ENCODE measurements at places on chromosomes 4 and X.

GRCh38 chr4:20778896-20779295 is 78.6 kb downstream of the PACRGL start:
- no peak for DNase-seq

- no peak for DNase-seq
Measured at GRCh38 chr4:1523033-1523432, 116.8 kb upstream of the NKX1-1 start.

- DNase-seq: no peak
Measured at GRCh38 chrX:46587753-46588171, 14.2 kb downstream of the CHST7 start.

DNA sequence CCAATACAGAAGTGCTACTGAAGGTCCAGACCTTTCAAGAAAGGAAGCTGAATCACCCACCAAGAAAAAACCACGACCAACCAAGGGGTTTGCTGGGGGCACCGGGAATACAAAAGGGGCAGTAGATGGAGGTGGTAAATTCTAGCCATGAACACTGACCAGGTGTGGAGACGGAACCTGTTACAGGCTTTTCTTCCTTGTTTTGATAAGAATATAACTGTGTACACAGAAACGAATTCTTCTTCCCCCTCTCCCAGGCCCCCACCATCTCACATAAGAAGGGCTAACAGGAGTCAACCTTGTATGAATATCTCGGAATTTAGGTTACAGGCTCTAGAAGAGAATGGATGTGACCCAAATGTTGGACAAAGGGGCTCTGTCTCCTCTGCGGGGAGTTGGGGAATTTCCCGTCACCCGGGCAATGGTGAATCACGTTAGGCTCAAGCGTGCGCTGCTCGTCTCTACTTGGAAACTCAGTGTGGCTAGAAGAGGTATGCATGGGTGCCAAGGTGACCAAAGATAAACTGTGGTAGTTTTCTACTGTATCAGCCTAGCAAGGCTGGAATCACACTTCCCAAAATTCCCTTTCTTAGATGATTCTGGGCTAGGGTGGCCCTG is 87.0 kb downstream of the AFAP1 start:
- peak; percentile 43 for DNase-seq

DNA sequence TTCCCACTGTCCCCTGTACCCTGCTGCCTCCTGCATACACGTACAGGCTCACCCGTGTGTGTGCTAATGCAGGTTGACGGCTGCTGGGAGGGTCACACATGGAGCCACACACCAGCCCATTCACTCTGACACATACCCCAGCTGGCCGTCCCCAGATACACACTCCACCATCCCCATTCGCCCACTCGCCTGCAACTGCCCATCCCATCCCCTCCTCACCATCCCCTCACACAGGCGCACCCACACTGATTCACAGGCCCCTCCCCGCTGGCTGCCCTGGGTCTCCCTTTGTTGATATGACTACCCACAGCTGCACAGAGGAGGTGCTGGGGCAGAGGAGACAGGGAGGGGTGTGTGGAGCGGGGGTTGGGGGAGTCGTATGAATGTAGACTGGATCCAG is 25.7 kb downstream of the PJA1 start:
- DNase-seq: no peak

GRCh38 chr4:86892636-86892960 is 376 bp upstream of the C4orf36 start:
- no peak for DNase-seq

DNA sequence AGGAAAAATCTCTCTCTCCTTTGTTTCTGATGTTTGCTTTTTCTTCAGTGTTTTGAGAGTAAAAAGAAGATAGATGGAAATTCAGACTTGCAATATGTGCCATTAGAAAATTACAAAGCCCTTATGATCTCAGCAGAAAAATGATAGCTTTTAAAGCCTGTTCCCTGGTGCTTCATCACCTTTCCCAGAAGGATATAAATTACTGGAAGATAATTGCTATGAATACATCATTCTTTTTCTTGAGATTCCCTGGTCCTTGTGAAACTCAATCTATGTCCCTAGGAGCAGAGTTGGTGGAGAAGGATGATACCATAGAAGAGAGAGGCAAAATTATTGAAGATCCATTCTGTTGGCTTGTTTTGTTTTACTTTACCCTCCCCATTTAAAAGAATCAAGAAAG is 86.5 kb downstream of the GLRA3 start:
- DNase-seq: no peak

DNA sequence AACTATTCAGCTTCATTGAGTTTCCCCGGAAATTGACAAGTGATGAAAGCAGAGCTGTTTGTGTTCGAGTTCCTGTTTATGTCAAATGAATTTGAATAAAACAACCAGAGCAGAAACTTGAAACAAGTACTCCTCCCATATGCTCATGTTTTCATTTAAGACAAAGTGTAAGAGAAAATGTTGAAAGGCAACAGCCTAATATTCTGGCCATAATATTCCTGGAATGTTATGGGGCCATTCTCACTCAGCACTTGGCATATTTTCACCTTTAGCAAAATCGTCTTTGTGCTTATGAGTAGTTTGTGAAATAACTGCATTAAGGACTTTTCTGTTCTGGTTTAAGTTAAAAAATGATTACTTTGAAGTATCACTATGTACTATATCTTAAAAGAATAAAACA is 276.0 kb upstream of the FAT1 start:
- DNase-seq: no peak

GRCh38 chr4:24002330-24002966 is 112.6 kb upstream of the PPARGC1A start:
- no peak for DNase-seq

GRCh38 chrX:24999511-24999910 is 16.3 kb downstream of the ARX start:
- DNase-seq: no peak

DNA sequence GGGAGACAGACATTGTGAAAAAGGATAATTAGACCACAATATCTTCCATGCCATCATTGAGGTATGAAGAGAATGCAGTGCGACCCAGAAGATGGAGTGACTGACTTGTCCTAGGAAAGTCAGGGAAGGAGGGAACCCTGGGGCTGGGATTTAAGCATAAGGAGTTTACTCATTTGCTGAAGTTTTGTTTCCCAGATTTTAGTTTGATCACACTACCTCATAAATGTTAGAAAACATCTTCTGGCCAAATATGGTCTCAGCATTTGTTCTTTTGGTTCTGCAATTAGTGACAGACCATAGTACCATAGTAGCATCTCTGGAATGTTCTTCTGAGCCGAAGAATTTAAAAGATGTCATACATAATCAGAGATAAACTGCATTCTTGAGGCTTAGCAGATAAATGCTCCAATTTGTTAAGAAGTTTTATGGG is 96.5 kb upstream of the PGRMC2 start:
- no peak for DNase-seq

DNA sequence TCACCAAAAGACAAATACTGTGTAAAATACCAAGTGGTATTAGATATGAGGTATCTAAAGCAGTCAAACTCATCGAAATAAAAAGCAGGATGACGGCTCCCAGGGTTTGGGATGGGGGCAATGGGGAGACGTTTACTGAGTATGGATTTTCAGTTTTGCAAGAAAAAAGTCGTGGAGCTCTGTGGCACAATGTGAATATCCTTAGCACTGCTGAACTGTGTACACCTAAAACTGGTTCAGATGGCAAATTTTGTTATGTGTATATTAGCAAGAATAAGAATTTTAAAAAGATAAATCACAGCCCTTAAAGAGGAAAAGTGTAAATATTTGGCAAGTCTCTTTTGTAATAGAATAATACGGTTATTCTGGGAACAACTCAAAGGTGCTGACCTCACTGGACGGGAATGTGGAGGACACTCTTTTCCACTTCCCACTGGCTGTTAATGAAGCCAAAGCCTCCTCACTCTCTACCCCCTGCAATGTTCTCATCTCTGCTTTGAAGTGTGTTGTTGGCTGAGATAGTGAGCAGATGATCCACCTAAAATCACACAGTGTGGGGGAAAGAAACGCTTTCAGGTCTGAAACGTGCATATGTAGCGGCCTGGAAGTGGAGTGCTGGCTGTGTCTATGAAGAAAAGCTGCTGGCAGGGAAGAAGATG is 49.2 kb downstream of the SEL1L3 start:
- no peak for DNase-seq

DNA sequence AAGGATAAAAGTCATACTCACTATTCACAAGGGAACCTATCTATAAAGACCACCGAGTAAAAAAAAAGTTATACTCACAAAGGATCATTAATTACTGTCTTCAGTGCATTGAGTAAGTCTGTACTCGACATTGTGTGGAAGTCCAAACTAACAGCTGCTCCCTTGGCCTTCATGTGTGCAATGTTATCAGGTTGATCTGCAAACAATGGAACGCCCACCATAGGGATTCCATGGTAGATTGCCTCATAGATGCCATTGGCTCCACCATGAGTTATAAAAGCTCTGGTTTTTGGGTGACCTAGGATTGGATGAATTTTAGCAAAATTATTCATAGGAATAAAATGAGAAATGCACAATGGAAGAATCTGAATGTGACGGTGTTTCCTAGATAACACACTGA is 10.6 kb downstream of the UGT2B4 start:
- DNase-seq: no peak

- DNase-seq: peak; percentile 79
Measured at GRCh38 chr4:83282049-83282535, 2.5 kb downstream of the COQ2 start.

DNA sequence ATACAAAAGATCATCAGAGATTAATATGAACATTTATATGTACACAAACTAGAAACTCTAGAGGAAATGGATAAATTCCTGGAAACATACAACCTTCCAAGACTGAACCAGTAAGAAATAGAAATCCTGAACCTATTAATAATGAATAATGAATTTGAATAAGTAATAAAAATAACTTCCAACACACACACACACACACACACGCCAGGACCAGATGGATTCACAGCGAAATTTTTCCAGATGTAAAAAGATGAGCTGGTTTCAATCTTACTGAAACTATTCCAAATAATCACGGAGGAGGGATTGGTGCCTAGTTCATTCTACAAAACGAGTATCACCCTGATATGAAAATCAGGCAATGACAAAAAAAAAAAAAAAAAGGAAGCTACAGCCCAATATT is 1095.0 kb downstream of the FAT4 start:
- no peak for DNase-seq
